ENCODE measurements at places on chromosomes 7 and 10. TPM values are rescaled to one million over a fixed set of nuclear protein-coding genes. Genes with fewer than 3 reads are reported as not detected.

The ELN gene
- total RNA-seq, result not detected

The TMEM72 gene
- not detected for total RNA-seq

The GSTO2 gene
- total RNA-seq, result 0.96 TPM

The PAPOLB gene
- total RNA-seq, result not detected

The MBL2 gene
- not detected for total RNA-seq

The OR6B1 gene
- total RNA-seq, result not detected

The ACTL6B gene
- not detected for total RNA-seq

The CDNF gene
- total RNA-seq, result 0.94 TPM

The CALML3 gene
- not detected for total RNA-seq

The VAX1 gene
- total RNA-seq, result not detected

- DNase-seq, result no peak
Observed at GRCh38 chr10:44650691-44651661, 260.2 kb upstream of the TMEM72 start.

- no peak for DNase-seq
Observed at GRCh38 chr7:121803039-121803438, 69.9 kb upstream of the PTPRZ1 start.

- DNase-seq, result no peak
Observed at GRCh38 chr7:104980440-104980839, 33.6 kb upstream of the KMT2E start.

- DNase-seq, result no peak
Observed at GRCh38 chr10:380313-380940, 245.2 kb downstream of the ZMYND11 start.

- peak; percentile 76 for DNase-seq
Observed at GRCh38 chr7:150909200-150909995, 57.1 kb downstream of the AOC1 start.

GRCh38 chr7:102834466-102834865 is 78.3 kb upstream of the LRRC17 start:
- no peak for DNase-seq

DNA sequence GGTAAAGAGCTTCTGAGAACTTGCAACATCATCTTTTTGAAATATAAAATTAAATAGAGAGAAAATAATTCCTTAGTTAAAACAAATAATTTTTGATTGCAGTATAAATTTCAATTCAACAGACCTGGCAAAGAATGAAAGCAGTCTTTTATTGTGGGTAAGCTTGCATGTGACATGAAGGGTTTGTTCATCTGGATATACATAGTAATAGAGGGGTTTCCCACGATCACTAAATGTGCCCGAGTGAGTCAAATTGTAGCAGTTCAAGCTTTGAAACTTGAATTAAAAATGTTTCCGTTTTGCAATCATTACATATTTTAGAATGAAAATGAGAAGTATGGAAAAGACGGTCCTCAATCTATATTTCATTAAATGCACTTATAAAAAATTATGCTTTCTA is 658.4 kb upstream of the MBL2 start:
- DNase-seq, result no peak

- DNase-seq, result no peak
Observed at GRCh38 chr10:116026315-116026714, 246.7 kb downstream of the GFRA1 start.

GRCh38 chr10:132131581-132132420 is 54.9 kb upstream of the DPYSL4 start:
- no peak for DNase-seq

GRCh38 chr7:17140406-17140805 is 158.0 kb upstream of the AHR start:
- no peak for DNase-seq

DNA sequence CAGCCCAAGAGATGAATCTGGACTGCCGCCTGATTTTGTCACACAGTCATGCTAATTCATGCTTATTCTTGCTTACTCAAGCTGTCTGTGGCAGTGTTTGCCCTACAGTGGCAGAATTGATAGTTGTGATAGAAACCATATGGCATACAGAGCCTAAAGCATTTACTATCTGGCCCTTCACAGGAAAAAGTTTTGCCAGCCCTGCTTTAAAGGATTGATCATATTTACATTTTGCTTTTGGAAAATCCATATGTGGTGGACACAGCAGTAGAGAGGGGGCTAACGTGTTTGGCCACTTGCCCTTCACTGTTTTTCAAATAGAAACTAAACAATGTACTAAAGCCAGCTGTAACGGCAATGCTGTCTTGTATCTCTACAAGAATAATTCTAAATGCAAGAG is 974.0 kb upstream of the GHITM start:
- no peak for DNase-seq

DNA sequence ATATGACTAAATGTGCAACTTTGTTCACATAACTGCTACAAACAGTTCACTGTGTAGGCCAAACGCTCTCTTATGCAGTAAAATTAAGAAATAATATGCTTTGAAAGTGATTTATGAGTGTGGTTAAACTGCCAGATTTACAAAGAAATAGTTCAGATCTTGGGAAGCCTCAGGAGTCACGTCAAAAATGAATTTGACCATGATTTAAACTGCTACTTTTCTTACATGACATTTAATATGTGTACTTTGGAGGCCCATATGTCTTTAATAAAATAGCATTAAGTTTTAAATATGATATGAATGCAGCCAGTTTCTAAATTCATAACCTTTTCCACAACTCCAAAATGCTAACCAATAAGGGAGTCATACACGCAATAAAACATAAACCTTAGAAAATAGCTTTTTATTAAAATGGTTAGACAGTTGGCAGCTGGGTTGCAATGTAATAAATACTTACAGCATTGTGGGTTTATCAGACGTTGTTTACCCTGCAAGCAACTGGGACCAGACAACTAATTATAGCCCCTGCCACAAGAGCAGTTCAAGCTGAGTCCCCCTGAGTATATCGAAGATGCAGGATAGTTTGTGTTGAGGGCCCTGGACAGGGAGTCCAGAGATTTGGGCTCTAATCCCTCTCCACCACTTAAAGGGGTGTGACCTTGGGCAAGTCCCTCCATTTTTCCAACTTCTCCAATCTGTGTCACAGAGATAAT is 640.4 kb downstream of the LRMDA start:
- DNase-seq, result no peak

GRCh38 chr7:54989453-54990225 is 29.2 kb upstream of the EGFR start:
- no peak for DNase-seq

DNA sequence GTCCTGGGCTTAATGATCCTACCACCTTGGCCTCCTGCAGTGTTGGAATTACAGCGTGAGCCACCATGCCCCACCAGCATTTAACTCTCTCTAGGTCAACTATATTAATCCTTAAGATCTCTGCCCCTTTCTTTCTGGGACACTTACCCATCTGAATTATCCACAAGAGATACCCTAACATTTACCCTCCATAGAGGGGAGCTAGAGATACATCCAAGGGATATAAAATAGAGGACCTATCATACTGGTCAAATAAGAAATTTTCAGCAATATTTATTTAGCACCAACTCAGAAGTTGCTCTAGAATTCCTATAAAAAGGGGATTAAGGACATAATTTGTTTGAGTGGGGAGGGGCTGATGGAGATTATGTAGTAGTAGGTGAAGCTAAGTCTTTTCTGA is 96.5 kb downstream of the OTUD1 start:
- no peak for DNase-seq

DNA sequence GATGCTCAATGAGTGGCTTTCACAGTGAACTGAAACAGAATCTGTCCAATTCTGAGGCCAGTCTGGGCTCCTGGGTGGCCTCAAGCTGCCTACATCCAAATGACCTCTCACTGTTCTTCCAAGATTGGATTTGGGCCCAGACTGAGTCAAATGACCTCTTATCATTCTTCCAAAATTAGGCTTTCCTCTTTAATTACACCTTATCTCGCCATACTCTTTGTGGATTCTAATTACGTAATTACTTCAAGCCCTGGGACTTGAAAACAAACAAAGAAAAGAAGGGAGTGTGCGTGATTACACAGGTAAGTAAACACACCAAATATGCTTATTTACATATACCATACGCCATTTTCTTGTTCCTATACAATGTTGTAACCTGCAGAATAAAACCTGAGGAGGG is 18.8 kb downstream of the SORBS1 start:
- DNase-seq, result no peak

- DNase-seq, result no peak
Observed at GRCh38 chr10:101777619-101778145, 1.8 kb upstream of the FGF8 start.

- no peak for DNase-seq
Observed at GRCh38 chr10:11095374-11095801, 77.7 kb downstream of the CELF2 start.

DNA sequence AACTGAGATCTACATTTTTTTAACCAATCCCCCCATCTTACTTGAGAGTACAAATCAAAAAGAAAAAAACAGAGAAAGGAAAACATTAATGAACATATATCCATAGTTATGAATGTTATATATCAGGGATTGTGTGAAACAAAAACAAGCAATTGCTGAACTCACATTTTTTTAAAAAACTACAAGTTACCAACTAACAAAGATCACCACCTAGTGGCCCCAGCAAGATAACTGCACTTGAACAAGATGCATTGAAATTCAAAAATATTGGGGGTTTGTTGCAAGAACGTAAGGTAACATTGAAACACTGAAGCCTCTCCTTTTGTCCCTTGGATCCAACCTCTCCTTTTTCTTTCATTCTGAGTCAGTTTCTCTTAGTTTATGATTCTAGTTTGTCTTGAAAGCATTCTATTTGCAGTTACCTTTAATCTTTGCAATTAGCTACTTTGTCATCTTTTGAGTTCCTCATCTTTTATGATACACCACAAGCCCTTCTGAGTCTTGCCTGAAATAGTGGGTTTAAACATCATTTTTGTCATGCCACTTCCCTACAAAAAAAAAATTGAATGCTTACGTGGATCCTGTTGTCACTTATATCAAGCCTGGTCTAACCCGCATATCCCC is 87.3 kb upstream of the TES start:
- no peak for DNase-seq

DNA sequence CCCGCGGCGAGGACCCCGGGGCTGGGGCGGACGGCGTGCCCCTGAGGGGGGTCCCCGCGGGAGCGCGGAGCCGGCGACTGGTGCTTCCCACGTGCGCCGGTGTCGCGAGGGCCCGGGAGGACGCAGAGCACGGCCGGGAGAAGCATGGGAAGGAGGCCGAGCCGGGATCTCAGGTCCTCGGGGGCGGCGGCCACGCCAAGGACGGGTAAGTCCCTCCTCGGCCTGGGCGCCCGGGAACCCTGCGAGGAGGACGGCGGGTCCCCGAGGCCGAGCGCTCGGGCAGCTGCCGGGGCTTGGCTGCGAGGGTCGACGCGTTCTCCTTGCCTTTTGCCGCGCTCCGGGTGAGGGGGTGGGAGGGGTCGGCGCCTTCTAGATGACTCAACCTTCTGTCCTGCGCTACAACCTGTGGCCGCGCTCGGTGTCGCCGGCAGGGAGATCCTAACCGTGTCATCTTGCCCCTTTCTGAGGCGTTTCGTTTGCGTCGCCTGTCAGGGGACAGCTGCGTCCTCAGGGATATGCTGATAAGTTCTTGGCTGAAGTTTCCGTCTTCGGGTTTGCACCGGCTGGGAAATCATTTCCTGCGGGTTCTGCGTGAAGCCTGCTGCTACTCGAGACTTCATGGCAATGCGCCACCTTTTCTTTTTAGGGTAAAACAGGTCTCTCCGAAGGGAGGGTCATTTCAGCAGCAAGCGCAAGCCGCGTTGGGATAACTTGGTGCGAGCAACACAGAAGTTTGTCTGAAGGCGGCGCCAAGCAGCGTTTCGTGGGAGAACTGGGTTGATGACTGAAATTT is 529 bp downstream of the TASOR2 start:
- peak; percentile 84 for DNase-seq

GRCh38 chr10:118974951-118975350 is 54.6 kb upstream of the NANOS1 start:
- DNase-seq, result no peak

GRCh38 chr7:99116144-99116543 is 27.8 kb downstream of the SMURF1 start:
- DNase-seq, result no peak

DNA sequence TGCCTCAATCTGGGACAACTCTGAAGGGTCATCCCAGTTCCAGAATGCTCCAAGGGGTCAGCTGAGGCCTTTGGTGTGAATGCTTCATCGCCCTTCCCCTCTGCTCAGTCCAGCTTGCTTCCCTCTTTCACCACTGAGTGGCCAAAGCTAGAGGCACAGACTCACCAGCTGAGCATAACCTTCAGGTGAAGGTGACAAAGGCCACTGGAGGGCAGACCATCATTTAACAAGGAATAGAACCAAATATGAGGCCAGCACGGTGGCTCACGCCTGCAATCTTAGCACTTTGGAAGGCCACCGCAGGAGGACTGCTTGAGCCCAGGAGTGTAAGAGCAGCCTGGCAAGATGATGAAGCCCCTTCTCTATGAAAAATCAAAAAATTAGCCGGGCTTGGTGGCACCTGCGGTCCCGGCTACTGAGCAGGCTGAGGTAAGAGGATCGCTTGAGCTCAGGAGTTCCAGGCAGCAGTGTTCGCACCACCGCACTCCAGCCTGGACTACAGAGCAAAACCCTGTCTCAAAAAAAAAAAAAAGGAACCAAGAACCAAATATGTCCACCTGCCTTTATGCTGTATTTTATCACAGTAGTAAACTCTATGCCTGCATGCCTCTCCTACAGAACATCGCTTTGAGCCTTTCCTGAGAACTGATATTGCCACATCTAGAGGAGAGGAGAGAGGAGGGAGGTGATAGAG is 13.4 kb downstream of the PRKAG2 start:
- DNase-seq, result no peak

- peak; percentile 81 for DNase-seq
Observed at GRCh38 chr7:106056513-106057203, 55.5 kb downstream of the SYPL1 start.

DNA sequence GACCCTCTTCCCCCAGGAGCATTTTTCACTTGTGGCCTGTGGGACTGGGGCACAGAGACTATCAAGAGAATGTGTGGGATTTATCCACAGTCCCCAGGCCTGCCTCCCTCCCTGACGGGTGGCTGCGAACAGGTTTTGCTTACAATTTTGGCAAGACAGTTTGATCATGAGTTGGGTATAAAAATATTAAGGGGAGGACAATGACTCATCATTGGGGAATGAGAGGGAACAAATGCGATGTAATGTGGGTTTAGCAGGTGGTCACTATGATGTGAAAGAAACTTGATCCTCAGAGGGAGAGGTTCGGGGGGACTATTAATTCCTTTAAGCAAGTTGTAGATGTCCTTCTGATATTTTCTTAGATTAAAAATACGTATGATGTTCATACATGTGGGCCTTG is 52.2 kb downstream of the EMX2 start:
- DNase-seq, result no peak

DNA sequence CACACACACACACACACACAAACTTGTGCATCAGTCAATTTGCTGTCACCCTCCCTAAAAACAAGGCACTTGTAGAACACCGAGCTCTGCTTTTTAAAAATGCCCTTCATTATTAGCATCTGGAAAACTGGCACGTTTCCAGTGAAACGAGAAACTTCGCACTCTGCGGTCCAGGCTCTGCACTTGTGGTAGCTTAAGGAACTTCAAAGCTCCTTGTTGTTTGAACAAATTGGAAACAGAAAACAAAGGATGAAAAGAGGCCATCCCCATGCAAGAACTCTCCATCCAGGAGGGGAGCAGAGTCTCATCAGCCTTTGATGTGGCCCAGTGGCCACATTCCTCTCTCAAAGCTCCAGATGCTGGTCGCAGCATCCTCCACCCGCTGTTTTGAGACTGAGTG is 105.1 kb downstream of the C10orf90 start:
- no peak for DNase-seq
